DMS79 (cell line): ENCODE measurements at places on chromosomes 13 and 19.
A peak's percentile ranks its signal among the peaks of the same experiment; 100 is the strongest.

- DNase-seq = no peak
Observed at GRCh38 chr13:102402290-102402689, 442 bp upstream of the FGF14 start.

GRCh38 chr19:12912571-12912970 is 6.5 kb downstream of the SYCE2 start:
- DNase-seq = peak; percentile 99

GRCh38 chr13:104256701-104257100 is 1190.5 kb upstream of the SLC10A2 start:
- no peak for DNase-seq

- DNase-seq = no peak
Observed at GRCh38 chr13:99072941-99073340, 95.1 kb upstream of the DOCK9 start.

- no peak for DNase-seq
Observed at GRCh38 chr13:50198508-50198907, 183.3 kb downstream of the KCNRG start.

DNA sequence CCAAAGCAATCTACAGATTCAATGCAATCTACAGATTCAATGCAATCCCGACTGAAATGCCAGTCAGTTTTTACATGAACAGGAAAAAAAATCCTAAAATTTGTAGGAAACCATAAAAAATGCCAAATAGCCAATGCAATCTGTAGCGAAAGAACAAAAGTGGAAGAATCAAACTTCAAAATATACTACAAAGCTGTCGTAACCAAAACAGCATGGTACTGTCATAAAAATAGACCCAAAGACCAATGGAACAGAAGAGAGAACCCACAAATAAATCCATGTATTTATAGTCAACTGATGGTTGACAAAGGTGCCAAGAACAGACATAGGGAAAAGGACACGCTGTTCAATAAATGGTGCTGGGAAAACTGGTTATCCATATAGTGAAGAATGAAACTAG is 17.7 kb downstream of the ZNF829 start:
- no peak for DNase-seq

GRCh38 chr13:99661791-99662190 is 160.5 kb downstream of the TM9SF2 start:
- DNase-seq = no peak

GRCh38 chr13:26230703-26231102 is 8.6 kb upstream of the RNF6 start:
- DNase-seq = no peak

- no peak for DNase-seq
Observed at GRCh38 chr19:18636969-18637629, at the start of gene KLHL26. Gene KLHL26 (plus strand): TSS chr19:18637028. CDS start chr19:18637055, 27 bp downstream.

DNA sequence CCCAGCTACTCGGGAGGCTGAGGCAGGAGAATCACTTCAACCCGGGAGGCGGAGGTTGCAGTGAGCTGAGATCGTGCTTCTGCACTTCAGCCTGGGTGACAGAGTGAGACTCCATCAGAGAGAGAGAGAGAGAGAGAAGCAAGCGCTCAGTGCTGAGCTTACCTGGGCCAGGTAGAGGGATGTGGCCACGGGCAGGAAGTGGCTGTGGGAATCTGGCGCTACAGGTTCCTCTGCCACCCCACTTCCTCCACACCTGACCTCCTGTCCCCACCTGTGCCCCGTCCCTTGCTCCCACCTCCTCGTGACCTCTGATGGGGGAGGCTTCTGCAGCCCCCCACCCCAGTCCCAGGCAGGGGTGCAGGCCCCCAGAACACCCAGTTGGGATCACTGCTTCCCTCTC is 1.0 kb upstream of the NCCRP1 start:
- no peak for DNase-seq

DNA sequence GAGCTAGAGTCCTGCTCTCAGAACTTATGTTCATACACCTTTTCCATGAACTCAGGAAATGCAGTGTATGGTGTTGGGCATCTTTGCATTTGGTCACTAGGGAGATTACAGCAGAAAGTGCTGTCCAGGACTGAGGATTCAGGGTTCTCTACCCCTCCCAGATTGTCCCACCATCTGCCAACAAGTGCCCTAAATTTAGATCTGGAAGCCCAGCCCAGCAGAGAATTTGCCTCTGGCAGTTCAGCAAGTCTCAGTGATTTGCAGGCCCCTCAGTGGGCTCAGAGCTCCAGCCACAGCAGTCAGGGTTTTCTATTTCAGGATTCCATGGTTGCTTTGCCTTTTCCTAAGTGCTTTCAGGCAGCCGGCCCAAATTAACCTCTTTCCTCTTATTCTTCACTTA is 23.4 kb downstream of the CNFN start:
- no peak for DNase-seq

DNA sequence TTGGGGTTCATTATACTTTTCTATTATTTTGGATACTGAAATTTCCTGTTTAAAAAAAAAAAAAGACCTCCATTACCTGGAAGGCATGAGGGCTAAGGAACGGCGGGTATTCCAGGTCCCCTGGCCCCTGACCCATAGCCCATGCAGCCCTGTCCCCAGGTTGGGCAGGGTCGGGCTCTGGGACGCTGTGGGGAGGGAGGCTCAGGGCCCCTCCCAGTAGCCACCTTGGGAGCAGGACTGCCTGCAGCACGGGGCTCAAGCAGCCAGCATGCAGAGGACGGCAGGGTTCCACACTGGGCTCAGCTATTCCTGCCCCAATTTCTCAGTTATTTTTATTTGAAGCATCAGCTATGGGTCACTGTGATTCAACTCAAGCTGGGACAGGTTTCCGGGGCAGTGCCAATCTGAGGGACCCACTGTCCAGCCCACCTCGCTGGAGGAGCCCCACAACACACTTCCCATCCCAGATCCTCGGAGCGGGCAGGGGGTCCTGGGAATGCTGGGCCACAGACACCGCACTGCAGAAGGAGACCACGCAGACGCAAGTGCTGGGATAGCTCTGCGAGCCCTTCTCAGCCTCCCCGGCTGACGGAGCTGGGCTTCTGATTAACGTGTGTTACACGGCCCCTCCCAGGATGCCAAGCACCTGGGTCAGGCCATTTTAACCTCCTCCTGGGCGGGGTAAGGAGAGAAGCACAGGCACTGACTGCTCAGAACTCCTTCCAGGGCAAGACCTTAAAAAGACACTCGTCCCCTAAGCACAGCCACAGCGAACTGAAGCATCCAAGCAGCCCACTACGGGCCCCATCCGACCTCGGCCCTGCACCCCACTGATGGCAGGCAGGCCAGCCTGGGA is 60.1 kb downstream of the PEPD start:
- no peak for DNase-seq

DNA sequence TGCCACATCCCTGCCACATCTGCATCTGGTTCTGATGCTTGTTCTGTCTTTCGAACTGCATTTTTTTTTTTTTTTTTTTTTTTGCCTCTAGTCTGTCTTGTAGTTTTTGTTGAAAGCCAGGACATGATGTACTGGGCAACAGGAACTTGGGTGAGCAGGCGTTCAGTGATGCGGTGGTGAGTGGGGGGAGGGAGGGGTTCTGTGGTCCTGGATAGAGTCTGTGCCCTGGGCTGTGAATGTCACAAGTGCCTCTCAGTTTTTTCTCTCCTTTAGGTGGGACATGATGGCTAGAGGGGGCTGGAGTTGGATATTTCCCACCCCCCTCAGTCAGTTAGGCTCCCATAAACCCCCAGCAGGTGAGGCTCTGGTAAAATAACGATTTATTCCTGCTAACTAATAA is 3.5 kb downstream of the CEACAM4 start:
- no peak for DNase-seq

- no peak for DNase-seq
Observed at GRCh38 chr13:68609661-68610060, 1379.5 kb upstream of the PCDH9 start.

DNA sequence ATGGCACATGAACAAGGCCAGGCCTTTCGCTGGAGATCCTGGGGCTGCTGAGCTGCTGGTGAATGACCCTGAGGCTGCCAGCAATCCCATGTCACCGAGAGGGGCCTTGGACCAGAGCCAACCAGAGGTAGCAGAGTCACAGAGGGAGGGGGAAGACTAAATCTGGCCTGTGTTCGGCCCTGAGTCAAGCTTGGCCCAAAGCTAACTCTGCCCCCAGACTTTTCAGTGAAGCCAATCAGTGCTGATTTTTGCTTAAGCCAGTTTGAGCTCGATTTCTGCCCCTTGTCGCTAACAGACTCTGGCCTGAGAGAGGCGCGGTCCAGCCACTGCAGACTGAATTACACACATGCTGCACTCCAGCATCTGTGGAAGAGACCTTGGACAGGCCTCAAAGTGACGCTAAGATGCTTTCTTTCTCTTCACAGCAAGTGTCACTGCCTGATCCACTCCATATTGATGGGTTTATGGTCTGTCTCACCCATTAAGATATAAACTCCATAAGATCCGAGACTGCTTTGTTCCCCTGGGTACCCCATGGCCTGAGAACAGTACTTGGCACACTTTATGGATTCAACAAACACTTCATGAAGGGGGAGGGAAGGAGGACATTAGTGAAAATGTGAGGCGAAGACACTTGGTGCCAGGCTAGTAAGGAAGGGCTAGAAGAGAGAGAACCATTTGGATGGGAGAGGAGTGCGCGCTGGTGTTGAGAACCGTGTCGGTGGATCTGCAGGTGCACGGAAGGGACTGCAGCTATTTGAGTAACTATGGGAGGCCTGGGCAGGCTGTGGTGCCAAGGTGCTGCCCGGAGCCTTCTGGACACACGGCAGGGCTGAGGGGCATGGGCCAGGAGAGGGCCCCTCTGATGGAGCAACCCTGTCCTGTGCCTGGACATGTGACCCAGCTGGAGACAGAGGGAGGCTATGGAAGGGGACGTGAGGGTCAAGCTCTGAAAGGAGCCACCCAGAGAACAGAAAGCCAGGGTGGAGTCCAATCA is 17.6 kb downstream of the RANBP3 start:
- peak; percentile 93 for DNase-seq

GRCh38 chr13:57409121-57409520 is 222.4 kb upstream of the PCDH17 start:
- DNase-seq = no peak

- no peak for DNase-seq
Observed at GRCh38 chr13:43140985-43141384, 117.6 kb downstream of the DNAJC15 start.

DNA sequence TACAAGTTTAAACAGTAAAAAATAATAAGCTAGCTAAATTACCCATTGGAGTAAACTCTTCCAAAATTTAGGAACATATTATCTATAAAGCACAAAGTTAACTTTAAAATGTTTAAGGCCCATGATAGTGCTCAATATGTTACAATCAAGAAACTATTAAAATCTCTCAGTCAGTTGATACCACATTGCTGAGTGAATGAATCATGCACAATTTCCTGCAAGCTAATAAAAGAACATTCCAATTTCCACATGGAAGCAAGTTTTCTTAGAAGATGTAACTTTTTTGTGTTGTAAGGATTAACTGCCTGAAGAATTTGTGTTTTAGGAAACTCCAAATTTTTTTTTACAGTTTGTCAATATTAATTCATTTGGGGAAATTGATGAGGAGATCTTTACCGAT is 666.6 kb downstream of the SLITRK1 start:
- no peak for DNase-seq

DNA sequence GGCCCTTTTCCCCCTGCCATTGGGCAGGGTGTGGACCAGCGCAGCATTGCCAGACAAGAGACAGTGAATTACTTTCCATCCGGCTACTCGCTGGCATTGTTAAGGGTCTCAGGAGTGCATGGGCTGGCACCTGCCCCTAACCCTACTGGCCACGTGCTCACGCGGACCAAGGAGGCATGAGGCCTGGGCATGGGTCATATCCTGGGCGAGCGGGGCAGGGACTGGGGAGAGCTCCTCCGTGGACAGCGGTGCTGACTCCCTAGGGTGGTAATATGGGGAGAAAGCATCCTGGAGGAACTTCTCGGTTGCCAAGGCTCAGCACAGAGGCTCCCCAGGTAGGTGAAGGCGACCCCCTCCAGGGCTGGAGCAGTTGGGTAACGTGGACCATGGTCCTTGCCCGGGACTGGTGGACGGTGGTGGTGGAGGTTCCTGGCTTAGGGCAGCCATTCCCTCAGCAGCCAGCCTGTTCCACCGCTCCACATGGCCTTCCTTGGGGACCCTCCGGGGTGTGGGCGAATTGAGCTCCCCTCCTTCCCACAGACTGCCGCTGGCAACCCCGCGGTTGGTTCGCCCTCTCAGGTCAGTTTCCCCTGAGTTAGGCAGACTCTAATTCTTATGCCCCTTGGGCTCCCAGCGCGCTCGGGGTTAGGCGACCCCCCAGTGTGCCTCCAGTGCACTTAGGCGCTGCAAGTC is 465.1 kb downstream of the SLITRK5 start:
- no peak for DNase-seq

DNA sequence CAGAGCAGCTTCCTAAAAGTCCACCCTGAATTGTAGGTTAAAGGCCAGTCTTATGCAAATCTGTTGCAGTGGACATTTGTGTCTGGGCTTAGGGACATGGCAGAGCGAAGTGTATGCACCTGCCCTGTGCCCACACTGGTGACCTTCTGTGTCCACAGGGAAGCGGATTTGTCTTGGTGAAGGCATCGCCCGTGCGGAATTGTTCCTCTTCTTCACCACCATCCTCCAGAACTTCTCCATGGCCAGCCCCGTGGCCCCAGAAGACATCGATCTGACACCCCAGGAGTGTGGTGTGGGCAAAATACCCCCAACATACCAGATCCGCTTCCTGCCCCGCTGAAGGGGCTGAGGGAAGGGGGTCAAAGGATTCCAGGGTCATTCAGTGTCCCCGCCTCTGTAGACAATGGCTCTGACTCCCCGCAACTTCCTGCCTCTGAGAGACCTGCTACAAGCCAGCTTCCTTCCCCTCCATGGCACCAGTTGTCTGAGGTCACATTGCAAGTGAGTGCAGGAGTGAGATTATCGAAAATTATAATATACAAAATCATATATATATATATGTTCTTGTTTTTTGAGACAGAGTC is 25.5 kb downstream of the CYP2B6 start:
- DNase-seq = no peak

DNA sequence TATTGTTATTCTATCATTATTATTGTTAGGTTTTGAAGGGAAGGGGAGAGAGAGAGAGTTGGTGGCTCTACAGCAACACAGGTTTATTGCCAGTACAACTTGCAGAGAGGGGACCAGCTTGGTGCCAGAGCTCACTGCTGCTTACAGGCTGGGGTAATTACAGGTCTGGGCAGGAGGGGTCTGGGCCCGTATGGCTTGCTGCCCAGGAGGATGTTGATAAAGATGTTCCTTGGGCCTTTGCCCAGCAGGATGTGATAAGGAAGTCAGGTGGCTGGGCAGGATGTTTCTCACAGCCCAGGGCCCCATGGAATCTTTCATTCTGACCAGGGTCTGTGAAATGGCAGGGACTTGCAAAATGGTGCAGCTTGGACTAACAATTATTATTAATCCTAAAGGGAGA is 64.2 kb upstream of the ZNF599 start:
- no peak for DNase-seq

- DNase-seq = no peak
Observed at GRCh38 chr13:101305981-101306411, 110.3 kb downstream of the NALCN start.

- DNase-seq = no peak
Observed at GRCh38 chr13:23651439-23651838, 81.2 kb downstream of the TNFRSF19 start.

- DNase-seq = no peak
Observed at GRCh38 chr19:16536130-16536529, 6.1 kb downstream of the CHERP start.

- no peak for DNase-seq
Observed at GRCh38 chr13:38577048-38577447, 109.8 kb upstream of the FREM2 start.
